ENCODE measurements at places on chromosomes 4 and X.

GRCh38 chr4:186669159-186669731, 54.4 kb downstream of the FAT1 start:
- no peak for DNase-seq

DNA sequence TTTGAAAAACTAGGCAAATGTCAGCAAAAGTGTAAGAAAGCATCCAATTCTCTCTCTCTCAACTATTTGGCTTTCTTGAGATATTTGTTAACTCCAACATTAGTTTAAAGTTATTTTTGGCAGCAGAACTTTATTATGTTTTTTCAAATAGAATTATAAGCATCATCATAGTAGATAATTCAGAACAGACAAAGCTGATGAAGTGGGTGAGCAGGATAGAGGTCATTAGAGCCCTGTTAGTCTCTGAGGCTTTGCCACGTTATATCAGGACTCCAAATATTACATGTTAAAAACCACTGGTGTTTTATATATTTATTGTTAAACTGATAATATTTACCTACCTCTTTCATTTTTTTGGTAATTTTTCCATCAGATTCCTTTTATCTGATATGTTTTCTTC, 903.0 kb downstream of the FSTL5 start:
- no peak for DNase-seq

DNA sequence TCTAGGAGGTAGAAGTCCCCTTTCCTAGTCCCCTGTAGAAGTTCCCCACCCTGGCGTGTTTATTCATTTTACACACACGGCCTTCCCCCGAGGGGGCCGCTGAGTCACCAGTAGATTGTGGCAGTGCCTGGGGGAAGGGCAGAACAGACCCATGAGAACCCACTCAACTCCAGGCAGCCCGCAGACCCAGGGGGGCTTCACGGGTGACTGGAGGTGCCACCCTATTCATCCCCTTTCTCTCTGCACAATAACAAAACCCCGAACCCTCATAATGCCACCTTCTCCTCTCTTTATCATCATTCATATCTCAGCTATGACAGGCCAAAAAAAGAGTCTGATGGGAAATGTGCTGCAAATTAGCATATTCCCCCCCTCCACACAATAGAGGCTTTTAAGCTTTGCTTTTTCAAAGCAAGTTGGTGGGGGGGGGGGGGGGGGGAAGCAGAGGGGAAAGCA, 20.4 kb upstream of the GPM6B start:
- no peak for DNase-seq

DNA sequence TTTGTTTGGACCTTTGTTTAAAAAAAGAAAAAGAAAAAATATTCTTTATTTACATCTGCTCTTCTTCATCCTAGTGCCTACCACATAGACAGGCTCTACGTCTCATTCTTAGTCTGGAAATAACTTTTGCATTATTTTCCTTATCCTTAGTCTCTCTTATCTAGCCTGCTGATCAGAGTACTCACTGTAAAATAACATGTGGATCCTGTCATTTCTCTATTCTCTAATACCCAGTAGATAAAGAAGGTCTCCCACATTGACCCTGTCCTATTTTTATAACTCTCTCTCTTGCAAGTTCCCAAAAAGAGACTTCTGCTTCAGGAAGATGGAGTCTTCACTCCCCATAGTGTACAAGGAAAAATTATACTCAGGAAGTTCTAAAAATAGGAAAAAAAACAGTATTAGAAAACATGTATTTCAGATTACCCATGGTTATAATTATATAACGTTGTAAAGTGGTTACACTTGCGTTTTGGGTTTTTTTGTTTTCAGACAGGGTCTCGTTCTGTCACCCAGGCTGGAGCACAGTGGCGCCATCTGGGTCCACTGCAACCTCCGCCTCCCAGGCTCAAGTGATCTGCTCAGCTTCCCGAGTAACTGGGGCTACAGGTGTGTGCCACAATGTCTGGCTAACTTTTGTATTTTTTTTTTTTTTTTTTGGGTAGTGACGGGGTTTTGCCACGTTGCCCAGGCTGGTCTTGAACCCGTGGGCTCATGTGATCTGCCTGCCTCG, 23.8 kb downstream of the ZFX start:
- DNase-seq = no peak

DNA sequence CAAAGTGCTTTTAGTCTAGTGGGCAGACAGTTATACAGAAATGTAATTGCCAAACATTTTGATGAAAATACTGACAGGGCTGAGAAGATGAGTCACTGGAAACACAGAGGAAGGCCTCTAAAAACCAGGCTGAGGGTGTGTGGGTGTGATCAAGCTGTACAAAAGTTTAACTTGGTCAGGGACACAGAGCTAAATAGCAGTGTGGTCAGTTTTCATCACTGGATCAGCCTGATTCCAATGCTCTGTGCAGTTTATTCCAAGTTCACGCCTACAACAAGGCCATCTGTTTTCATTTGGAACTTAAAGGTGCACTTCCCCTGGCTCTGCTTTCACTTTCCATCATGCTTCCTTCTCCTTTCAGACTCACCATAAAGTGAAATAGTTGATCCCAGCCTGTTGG, 10.6 kb downstream of the CENPVL3 start:
- no peak for DNase-seq

DNA sequence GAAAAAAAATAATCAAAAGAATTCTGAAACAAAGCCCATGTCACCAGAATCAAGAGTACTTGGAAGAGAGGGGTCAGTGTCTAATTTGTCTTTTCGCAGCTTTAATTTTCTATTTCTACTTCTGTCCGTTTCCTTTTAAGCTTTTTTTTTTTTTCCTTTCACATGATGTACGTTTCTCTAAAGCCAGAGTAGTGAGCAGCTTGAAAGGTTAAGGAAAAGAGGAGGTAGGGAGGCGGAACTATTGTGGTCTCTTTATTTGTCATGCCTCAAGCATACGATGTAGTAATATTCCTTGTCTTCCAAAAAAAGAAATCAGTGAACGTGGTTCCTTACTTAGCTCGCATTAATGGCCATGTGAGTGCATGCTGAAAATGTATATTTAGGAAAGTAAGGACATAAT, 311.5 kb downstream of the TENM3 start:
- no peak for DNase-seq

GRCh38 chrX:65607070-65607742, 60.2 kb upstream of the MSN start:
- DNase-seq = no peak

- no peak for DNase-seq
Measured at GRCh38 chr4:69896530-69897116, 34.2 kb upstream of the CSN1S1 start.

DNA sequence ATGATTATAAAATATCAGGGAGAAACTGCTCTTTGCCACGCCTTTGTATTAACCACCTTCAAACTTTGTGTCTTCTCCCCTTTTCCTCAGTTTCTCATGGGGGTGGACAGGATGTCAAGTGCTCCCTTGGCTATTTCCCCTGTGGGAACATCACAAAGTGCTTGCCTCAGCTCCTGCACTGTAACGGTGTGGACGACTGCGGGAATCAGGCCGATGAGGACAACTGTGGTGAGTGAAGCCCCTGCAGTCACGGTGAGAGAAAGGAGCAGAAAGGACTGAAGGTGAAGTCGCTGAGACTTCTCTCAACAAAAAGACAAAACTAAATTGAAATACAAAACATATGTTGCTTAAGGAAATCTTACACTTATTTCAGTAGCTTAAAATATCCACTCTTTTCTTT, 50.9 kb downstream of the RXFP1 start:
- no peak for DNase-seq

- no peak for DNase-seq
Measured at GRCh38 chrX:118215346-118215745, 98.7 kb upstream of the KLHL13 start.

DNA sequence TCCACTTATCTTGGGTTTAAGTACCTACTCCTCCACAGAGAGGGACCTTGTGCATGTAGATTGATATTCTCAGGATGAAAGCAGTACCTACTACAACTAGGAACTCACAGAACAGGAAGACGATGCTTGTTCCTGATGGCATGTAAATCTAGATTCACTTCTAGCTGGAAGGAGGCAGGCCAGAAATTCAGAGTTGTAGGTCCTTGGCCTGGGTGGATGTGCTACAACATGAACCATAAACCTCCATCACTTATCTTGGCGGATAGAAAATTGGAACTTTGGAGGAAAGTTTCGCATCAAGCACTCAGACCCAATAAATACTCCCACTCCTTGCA, 9.3 kb upstream of the SMIM20 start:
- DNase-seq = no peak

- no peak for DNase-seq
Measured at GRCh38 chr4:150591904-150592303, 10.0 kb downstream of the MAB21L2 start.

DNA sequence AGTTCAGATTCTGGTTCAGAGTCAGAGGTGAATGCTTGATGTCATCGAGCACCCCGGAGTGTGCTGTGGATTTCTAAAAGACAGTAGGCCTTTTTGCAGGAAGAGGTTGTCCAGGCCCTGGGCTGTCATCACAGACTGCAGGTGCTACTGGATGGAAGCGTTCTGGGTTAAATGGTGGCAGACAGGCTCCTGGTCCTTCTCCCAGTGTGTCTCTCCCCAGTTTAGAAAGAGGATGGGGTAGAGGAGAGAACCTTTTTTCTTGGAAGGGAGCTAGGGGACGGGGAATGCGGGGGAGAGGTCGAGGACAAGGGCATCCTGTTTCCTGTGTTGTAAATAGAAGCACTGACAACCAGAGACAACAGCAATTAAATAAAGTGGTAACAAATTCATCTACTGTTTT, 102.3 kb upstream of the NUDT6 start:
- no peak for DNase-seq

- DNase-seq = no peak
Measured at GRCh38 chrX:142089193-142089592, 115.9 kb downstream of the MAGEC2 start.

DNA sequence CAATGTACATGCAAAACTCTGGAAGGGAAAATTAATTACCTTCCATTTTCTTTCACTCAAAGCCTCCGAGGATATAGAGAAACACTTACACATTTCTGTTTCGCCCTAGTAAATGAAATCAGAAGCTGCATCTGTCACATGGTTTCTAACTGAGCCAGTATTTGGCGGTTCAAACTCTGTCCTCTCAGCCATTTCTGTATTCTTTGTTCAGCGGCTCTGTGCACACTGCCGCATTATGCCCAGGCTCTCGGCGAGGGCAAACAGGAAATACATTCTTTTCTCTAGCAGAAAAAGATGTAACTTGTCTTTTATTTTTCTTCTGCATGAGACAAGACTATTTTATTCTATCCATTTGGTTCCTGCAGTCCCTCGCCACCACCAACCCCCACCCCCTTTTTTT, 71.4 kb upstream of the GPM6B start:
- no peak for DNase-seq

- no peak for DNase-seq
Measured at GRCh38 chr4:80192252-80192866, 4.9 kb upstream of the PRDM8 start.

DNA sequence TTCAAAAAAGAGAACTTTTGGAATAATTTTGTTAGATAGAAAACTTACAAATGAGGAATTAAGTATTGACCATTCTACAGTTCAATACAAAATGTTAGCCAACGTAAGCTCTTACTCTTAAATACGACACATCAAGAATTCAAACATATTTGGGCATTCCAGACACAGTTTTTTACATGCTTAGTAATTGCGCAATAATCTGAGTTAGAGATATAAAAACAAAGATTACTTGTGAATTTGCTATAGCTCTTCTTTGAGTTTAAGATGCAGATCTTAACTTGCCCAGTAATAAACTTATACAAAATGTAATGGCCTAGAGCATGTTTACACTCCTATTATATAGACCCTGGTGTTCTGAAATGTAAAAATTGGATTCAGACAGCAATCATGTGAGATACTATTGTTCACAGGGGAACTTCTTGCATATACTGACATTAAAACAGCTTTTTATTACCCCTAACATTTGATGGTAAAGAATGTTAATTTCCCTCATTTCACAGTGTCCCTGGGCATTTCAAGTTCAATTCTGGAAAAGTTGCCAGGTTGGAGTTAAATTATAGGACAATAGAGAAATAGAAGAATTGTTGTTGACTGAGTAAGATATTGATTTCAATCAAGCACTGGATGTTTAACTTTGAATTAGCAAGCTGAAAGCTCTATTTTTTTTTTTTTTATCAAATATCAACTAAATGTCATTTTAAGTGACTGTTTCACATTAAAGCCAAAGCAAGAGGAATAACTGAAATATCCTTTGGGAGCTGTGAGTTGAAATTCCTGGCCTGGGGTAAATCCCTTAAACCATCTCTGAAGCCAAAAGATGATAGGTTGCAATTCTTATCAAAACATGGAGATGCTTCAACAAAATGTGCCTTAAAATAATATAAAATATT, 910 bp downstream of the HPGDS start:
- DNase-seq = no peak

DNA sequence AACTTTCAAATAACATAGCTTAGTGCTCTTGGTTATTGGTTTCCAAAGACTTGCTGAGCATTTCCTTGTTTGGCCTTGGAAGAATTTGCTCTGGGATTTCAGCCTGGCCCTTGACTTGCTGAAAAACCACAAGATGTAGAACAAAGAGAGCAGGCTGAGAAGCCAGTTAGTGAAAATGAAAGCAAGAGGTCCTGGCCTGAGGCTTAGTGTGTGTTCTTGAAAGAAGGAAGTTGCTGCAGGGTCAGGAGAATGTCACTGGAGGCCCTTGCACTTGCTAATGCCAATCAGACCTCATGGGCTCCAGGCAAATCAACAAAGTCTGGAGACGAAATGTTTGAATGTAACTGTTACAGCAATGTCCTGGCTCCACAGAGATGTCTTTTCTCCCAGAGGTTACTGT, 79.4 kb downstream of the SYNPO2 start:
- DNase-seq = no peak

GRCh38 chr4:125547836-125548235, 233.1 kb downstream of the FAT4 start:
- DNase-seq = no peak

DNA sequence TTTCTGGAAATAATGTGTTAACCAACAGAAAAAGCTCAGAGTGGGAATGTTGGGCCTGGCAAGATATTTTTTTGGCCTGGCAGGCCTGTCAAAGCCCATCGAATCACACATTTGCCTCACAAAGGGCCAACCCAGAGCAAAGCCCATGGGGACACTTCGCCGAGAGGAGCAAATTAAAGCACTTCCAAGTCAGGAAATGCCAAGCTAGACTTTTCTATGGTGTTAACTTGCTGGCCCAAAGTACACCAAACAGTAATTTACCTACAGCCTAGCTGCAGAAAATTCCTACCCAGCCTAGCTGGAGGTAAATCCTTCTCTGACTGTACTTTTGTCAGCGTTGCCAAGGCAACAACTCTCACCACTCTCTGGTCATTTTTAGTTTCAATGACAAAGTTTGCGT, 288.6 kb upstream of the LDB2 start:
- no peak for DNase-seq
